ENCODE measurements at places on chromosomes 16 and 17.
A peak's percentile ranks its signal among the peaks of the same experiment; 100 is the strongest.

DNA sequence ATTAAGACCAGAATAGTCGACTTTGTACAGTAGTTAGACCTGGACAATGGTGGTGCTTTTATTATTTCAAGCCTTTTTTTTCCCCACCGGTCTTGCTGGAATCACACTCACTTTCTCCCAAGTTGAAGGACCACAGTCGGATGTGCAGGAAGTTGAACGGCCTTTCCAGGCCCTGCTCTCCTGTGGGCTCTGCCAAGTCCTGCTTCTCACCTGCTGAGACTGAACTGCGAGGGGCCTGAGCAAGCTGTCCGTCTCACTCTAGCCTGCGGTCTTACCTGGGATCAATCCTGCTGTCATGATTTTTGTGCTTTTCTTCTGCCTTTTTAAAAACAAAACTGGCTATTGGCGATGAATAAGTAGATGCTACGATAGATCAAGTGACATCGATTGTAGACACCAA, 1.3 kb downstream of the TLCD3A start:
- H3K27ac ChIP-seq = peak overlapping the region; percentile 68
- no peak for DNase-seq
- peaks cover 15% of the 10 kb centered on the region for H3K4me1 ChIP-seq
- peaks cover 5% of the 10 kb centered on the region for H3K27me3 ChIP-seq
- H3K4me3 ChIP-seq = peak overlapping the region; percentile 90

GRCh38 chr16:2404099-2404498, 25.1 kb upstream of the CCNF start:
- no peak overlapping the region for H3K27ac ChIP-seq
- H3K27me3 ChIP-seq = peaks cover 1% of the 10 kb centered on the region
- H3K36me3 ChIP-seq = no peaks in the 10 kb centered on the region
- H3K4me1 ChIP-seq = no peaks in the 10 kb centered on the region

DNA sequence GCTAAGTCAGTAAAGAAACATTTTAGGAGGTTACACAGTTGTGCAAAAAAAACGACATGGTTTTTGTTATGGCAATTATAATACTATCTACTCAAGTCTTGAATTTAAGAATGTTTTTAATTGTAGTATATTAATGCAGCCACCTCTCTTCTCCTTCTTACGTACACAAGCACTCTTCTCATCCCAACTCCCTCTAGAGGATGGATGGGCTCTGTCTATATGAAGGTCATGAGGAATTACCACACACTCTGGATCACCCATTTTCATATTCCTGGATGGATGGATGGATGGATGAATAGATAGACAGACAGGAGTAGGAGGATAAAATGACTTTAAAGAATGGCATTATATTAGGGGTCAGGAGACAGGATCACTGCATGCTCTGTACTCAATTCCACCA, 120.0 kb downstream of the PHKB start:
- no peaks in the 10 kb centered on the region for H3K27me3 ChIP-seq
- H3K4me3 ChIP-seq = no peak overlapping the region
- no peak for DNase-seq
- H3K36me3 ChIP-seq = no peaks in the 10 kb centered on the region
- no peaks in the 10 kb centered on the region for H3K4me1 ChIP-seq

- no peak overlapping the region for H3K4me3 ChIP-seq
- no peak for DNase-seq
- no peak overlapping the region for H3K27ac ChIP-seq
Observed at GRCh38 chr17:69876757-69877156, 198.3 kb upstream of the KCNJ16 start.

- H3K27ac ChIP-seq = no peak overlapping the region
- H3K27me3 ChIP-seq = peaks cover 1% of the 10 kb centered on the region
- no peaks in the 10 kb centered on the region for H3K36me3 ChIP-seq
- H3K4me3 ChIP-seq = no peak overlapping the region
- DNase-seq = no peak
Observed at GRCh38 chr17:5667871-5668270, 83.6 kb upstream of the NLRP1 start.

DNA sequence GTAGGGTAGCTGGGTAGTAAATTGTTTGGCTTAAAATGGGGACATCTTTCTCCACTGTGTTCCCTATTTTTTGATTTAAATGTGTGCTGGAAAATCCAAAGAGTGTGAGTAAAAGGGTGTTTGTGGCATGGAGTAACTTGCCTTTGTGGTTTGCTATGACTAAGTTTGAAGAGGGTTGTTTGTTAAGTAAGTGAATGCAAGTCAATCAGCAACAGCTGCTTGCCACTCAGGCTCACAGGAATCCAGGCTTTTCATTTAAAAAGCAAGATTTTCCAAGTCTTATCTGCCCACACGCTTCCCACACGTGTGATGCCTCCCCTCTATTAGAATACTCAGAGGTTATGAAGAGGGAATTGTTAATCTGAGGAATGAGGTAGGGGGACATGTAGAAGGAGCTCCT, 847.7 kb upstream of the RBFOX1 start:
- no peaks in the 10 kb centered on the region for H3K36me3 ChIP-seq
- peaks cover 2% of the 10 kb centered on the region for H3K27me3 ChIP-seq
- no peak overlapping the region for H3K4me3 ChIP-seq
- no peak for DNase-seq
- H3K4me1 ChIP-seq = no peaks in the 10 kb centered on the region
- no peak overlapping the region for H3K27ac ChIP-seq

DNA sequence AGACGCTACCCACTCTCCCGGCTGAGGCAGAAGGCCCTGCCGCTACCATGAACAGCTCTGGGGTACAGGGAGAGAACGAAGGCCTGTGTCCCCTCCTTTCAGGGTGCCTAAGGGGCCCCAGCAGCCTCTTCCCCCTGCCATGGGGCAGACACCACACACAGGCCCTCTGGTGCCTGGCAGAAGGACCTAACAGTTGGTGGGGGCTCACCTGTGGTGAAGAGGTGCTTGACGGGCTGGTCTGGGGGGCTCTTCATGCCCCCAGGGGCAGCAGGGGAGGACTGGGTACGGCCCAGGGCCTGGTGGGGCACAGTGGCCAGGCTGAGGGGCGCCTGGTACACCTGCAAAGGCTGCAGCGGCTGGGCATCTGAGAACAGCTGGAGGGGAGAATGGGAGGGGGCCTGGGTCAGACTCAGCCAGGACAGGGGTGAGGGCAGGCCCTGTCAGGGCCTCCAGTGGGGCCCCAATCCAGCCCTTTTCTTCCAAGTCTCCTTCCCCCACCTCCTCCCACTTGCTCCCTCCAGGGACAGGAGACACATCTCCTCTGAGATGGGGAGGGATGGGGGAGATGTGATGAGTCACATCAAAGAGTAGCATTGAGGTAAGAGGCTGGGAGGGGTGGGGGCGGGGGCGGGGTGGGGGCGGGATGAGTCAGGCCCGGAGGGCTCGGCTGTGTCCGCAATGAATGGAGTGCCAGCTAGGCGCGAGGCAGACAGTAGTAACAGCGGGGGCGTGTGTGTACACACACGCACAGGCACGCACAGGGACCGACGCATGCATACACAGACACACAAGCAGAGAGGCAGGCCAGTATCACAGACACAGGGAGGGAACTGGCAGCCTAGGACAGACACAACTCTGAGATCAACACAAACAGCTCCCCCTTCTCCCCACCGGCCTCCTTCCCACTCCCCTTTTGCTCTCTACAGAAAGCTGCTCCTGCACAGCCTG, 16.1 kb downstream of the G6PC3 start:
- peaks cover 17% of the 10 kb centered on the region for H3K27me3 ChIP-seq
- peak overlapping the region; percentile 74 for H3K27ac ChIP-seq
- peaks cover 20% of the 10 kb centered on the region for H3K36me3 ChIP-seq
- no peak for DNase-seq

- peak overlapping the region; percentile 78 for H3K27ac ChIP-seq
- H3K36me3 ChIP-seq = peaks cover 10% of the 10 kb centered on the region
- peaks cover 8% of the 10 kb centered on the region for H3K27me3 ChIP-seq
- no peak for DNase-seq
- H3K4me1 ChIP-seq = peaks cover 40% of the 10 kb centered on the region
- H3K4me3 ChIP-seq = peak overlapping the region; percentile 57
Observed at GRCh38 chr16:57476546-57477410, 9.5 kb downstream of the DOK4 start.

DNA sequence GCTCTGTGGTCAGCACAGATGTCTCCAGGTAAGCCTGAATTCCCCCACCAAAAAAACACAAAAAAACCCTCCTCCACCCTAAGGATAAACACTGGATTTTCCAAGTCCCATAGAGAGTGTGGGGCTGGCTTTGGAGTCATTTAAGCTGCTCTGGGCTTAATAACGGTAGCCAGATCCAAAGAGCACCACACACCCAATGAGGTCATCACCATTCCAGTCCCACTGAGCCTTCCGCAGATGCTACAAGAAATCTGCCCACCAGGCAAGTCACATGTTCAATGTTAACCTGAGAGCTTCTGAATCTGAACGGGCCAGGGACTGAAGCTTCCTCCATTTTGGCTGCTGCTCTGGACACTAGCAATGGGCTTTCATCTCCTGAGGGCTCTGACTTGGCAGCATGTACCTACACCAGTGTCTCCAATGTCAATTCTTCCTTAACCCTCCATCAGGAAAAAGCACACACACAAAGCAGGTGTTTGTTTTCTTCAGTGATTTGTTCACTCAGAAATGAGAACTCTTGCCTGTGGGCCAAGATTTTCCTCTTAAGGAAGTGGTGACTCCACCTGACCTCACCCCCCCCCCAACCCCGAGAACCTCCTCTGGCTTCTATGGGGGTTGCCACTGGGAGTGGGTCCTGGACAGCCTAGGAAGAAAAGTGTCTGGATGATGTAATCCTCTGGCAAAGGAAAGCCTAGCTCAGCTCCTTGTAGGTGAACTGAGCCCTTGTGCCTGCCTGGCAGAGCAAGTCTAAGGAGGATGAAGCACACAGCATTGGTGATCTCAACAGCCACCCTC, 220.1 kb downstream of the FOXL1 start:
- no peak for DNase-seq
- H3K27me3 ChIP-seq = no peaks in the 10 kb centered on the region
- H3K27ac ChIP-seq = no peak overlapping the region
- peaks cover 29% of the 10 kb centered on the region for H3K4me1 ChIP-seq
- no peak overlapping the region for H3K4me3 ChIP-seq

DNA sequence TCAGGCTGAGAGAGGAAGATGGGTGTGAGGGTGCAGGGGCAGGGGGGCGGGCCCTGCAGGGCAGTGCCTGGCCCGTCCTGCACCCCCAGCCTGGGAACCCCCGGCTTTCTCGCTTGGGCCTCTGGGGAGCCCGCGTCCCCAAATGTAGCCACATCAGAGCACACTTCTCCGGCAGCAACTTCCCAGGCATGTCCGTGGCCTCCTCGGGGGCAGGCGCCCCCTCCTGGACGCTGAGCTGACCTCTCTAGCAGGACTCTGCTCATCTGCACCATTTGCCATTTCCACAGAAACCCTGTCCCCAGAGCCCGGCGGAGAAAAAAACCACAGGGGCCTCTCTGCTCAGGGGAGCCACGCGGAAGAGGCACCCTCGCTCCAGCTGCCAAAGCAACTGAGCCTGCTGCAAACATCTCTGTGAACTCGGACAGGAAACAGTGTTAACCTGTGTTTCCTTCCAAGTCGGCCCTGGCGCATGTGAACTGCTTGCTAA, 63.4 kb downstream of the KLHDC4 start:
- H3K27me3 ChIP-seq = peaks cover 10% of the 10 kb centered on the region
- H3K27ac ChIP-seq = peak overlapping the region; percentile 30
- peak; percentile 73 for DNase-seq

- no peak for DNase-seq
- no peaks in the 10 kb centered on the region for H3K36me3 ChIP-seq
- peaks cover 1% of the 10 kb centered on the region for H3K27me3 ChIP-seq
- no peaks in the 10 kb centered on the region for H3K4me1 ChIP-seq
Observed at GRCh38 chr16:31386157-31386984, 6.8 kb upstream of the ITGAD start.

DNA sequence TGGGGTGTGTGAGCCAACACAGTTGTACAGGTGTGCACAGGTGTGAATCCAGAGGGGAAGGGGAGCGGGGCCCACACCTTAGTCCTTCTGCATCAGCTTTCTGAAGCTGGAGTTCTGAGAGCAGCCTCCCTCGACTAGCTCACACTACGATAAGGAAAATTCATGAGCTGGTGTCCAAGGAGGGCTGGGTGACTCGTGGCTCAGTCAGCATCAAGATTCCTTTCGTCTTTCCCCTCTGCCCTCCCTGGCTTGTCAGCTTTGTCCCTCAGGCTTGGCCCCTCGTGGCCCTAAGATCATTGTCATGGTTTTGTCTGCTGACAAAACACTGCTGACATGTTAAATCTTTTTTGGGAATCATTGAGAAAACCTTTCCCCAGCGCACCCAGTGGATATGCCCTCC, 47.5 kb downstream of the OR1D5 start:
- peaks cover 7% of the 10 kb centered on the region for H3K36me3 ChIP-seq
- peaks cover 2% of the 10 kb centered on the region for H3K27me3 ChIP-seq
- DNase-seq = no peak
- no peak overlapping the region for H3K27ac ChIP-seq

DNA sequence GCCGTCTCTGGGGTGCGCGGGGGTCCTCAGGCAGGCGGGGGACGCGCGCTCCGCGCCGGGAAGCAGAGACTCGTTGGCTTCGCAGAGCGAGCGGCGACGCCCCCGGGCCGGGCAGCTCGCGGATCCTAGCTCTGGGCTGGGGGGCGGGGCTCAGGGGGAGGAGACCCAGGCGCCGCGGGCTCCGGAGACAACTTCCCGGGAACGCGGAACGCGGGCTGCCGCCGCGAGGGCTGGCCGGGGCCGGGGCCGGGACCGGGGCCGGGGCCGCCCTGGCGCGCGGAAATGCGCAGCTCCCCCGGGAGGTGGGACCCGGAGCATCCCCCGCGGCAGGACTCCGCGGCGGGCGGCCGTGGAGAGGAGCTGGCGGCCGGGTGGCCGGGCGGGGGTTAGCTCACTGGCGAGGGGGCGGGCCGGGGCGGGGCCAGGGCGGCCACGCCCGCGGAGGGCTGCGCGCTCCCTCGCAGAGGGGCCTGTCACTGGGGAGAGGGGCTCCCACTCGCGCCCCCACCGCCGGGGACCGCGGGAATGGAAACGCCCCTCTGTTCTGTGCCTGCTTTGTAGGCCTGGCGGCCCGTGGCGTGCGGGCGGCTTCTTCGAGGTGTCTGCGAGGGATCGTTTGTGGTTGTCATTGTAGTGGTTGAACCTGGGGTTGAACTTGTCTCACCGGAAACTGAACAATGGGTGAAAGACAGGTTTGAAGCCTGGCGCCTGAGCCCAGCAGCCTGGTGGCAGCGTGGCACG, at the start of gene GAS7:
Gene GAS7 (minus strand): TSS at position 98 of the 741 bp plus-strand sequence.
- H3K36me3 ChIP-seq = peaks cover 13% of the 10 kb centered on the region
- peak within 1 kb of the TSS; percentile 13 for H3K27ac ChIP-seq
- peaks cover 13% of the 10 kb centered on the region for H3K27me3 ChIP-seq
- peaks cover 2% of the 10 kb centered on the region for H3K4me1 ChIP-seq
